ENCODE measurements at places on chromosomes 2 and 18. TPM values are rescaled to one million over a fixed set of nuclear protein-coding genes. Genes with fewer than 3 reads are reported as not detected.
A peak's percentile ranks its signal among the peaks of the same experiment; 100 is the strongest.

The GALNT3 gene
- 7.4 TPM for total RNA-seq

The SLC14A1 gene
- 3.4 TPM for total RNA-seq

The DSG4 gene
- not detected for total RNA-seq

The GALNT14 gene
- 1.7 TPM for total RNA-seq

The IL1RL1 gene
- 10.6 TPM for total RNA-seq

- no peak overlapping the region for H3K4me3 ChIP-seq
- no peak for DNase-seq
- no peaks in the 10 kb centered on the region for H3K4me1 ChIP-seq
- H3K27me3 ChIP-seq: no peaks in the 10 kb centered on the region
Measured at GRCh38 chr2:49332415-49332814, 178.1 kb upstream of the FSHR start.

DNA sequence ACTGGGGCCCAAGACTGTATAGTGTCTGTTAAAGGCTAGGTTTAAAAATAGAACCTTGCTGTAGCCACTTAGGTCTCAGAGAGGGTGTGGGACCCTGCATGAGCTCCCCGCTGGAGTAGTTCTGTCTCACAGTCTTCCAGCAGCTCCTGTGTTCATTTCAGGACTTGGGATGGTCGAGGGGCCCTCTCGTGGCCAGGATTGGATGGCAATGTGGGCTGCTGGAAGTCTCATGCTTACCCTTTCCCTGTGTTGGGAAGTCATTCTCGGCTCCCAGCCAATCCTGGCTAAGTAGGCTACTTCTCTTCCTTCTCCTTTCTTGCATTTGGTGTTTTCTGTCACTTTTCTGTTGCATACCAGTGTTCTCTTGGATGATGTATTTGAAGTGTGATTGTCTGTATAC lies 284.0 kb upstream of the GCFC2 start:
- no peaks in the 10 kb centered on the region for H3K27me3 ChIP-seq
- no peak overlapping the region for H3K4me3 ChIP-seq
- no peak overlapping the region for H3K27ac ChIP-seq
- H3K36me3 ChIP-seq: no peaks in the 10 kb centered on the region
- no peaks in the 10 kb centered on the region for H3K4me1 ChIP-seq

DNA sequence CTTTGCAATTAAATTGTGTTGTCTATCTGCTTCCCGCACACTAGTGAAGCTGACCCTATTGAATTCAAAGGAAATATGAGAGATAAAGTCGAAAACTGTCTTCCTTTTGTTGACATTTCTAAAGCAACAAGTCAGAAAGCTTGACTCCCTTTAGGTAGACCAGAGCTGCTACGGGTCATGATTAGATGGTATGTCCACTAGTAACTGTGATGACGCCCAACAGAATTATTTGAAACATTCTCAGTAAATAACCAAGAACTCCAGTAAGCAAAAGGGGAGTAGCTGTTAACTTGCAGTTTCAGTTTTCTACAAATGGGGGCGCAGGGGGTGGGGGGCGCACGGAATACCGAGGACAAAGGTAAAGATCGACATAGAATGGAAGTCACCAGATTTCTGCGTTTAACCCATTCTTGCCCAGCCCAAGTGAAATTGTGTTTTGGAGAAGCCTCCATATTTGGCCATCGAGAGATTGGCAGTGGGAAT lies 56.4 kb downstream of the CRIM1 start:
- no peak for DNase-seq
- H3K36me3 ChIP-seq: no peaks in the 10 kb centered on the region
- H3K27ac ChIP-seq: peak overlapping the region; percentile 15
- no peaks in the 10 kb centered on the region for H3K27me3 ChIP-seq
- no peak overlapping the region for H3K4me3 ChIP-seq

GRCh38 chr2:26980971-26981370 lies 10.5 kb downstream of the MAPRE3 start:
- H3K4me1 ChIP-seq: peaks cover 18% of the 10 kb centered on the region
- no peak overlapping the region for H3K4me3 ChIP-seq
- H3K27me3 ChIP-seq: no peaks in the 10 kb centered on the region
- no peak overlapping the region for H3K27ac ChIP-seq

- no peaks in the 10 kb centered on the region for H3K4me1 ChIP-seq
- no peak overlapping the region for H3K4me3 ChIP-seq
- no peaks in the 10 kb centered on the region for H3K36me3 ChIP-seq
- no peaks in the 10 kb centered on the region for H3K27me3 ChIP-seq
- DNase-seq: no peak
Measured at GRCh38 chr2:239932881-239933735, 92.0 kb downstream of the NDUFA10 start.

DNA sequence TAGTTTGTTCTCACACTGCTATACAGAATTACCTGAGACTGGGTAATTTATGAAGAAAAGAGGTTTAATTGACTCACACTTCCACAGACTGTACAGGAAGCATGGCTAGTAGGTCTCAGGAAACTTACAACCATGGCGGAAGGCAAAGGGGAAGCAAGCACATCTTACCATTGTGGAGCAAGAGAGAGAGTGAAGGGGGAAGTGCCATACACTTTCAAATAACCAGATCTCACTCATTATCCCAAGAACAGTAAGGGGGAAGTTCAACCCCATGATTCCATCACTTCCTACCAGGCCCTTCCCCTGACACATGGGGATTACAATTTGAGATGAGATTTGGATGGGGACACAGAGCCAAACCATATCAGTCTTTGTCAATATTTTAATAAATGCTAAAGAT lies 5.0 kb upstream of the CRYGB start:
- H3K36me3 ChIP-seq: no peaks in the 10 kb centered on the region
- DNase-seq: no peak
- no peak overlapping the region for H3K4me3 ChIP-seq
- no peak overlapping the region for H3K27ac ChIP-seq

- H3K27me3 ChIP-seq: no peaks in the 10 kb centered on the region
- H3K4me1 ChIP-seq: no peaks in the 10 kb centered on the region
- no peak for DNase-seq
- no peak overlapping the region for H3K4me3 ChIP-seq
Measured at GRCh38 chr18:51621864-51622160, 424.3 kb upstream of the MEX3C start.

DNA sequence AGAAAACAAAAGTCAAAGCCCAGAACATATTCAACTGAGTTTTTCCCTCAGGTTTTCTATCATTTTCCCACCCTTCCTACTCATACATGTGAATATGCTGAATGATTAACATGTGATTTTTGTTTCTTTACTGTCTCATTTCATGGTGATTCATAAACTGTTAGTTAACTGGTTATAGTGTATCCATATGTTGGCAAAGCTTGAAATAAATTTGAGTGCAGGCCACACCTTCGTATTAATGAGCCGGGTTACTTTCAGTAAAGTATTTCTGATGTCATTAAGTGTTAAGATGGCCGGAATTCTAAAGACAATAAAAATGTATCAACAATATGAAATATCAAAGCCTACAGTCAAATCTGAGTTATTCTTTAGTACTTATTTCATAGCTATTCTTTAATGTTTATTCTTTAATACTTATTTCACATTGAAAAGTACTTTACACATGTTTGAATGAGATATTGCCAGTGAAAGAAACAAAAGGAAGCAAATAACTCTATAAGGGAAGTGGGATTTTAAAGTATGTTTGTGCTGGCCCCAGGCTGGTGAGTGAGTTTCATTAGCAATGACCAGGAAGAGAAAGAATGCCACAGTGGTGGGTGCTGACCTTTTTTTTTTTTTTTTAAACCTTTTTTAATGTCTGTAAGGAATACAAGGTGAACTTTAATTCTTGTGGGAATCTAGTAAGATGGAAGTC lies 178.6 kb downstream of the NEDD4L start:
- H3K4me3 ChIP-seq: peak overlapping the region; percentile 24
- peaks cover 31% of the 10 kb centered on the region for H3K4me1 ChIP-seq
- H3K36me3 ChIP-seq: no peaks in the 10 kb centered on the region
- peak overlapping the region; percentile 42 for H3K27ac ChIP-seq

- H3K4me1 ChIP-seq: no peaks in the 10 kb centered on the region
- H3K4me3 ChIP-seq: no peak overlapping the region
- DNase-seq: no peak
- no peaks in the 10 kb centered on the region for H3K27me3 ChIP-seq
- no peak overlapping the region for H3K27ac ChIP-seq
Measured at GRCh38 chr2:21382701-21383520, 259.1 kb downstream of the TDRD15 start.

- no peak overlapping the region for H3K4me3 ChIP-seq
- no peak overlapping the region for H3K27ac ChIP-seq
Measured at GRCh38 chr18:50790241-50790640, 29.6 kb downstream of the MRO start.

GRCh38 chr2:12264146-12264545 lies 452.6 kb upstream of the TRIB2 start:
- H3K4me3 ChIP-seq: no peak overlapping the region
- H3K27me3 ChIP-seq: no peaks in the 10 kb centered on the region
- no peaks in the 10 kb centered on the region for H3K36me3 ChIP-seq
- no peak for DNase-seq

All from vagina (tissue), 2 donors.